CD4-positive, alpha-beta memory T cell (primary cell): ENCODE measurements at places on chromosomes 12 and 14.

DNA sequence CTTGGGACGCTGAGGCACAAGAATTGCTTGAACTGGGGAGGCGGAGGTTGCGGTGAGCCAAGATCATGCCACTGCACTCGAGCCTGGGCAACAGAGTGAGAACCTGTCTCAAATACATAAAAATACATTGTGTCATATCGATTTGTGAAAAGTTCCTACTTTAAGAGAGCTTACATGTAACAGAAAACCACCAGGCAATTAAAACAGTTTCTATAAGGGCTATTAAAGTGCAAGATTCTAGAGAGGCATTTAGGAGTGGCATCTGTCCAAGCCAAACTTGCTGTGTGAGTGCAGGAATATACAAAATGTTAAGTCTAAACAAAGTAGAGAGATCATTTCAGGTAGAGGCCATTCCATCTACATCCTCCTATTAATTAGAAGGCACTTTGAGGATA lies 1.7 kb upstream of the NEK9 start:
- DNase-seq: no peak

GRCh38 chr14:72550513-72550912 lies 343.4 kb downstream of the DPF3 start:
- DNase-seq: no peak

- DNase-seq: no peak
These were observed 42.1 kb upstream of the TESC start for GRCh38 chr12:117141097-117141898.

GRCh38 chr12:62259631-62259992 lies 592 bp upstream of the USP15 start:
- no peak for DNase-seq

GRCh38 chr12:38880288-38880687 lies 25.1 kb downstream of the CPNE8 start:
- DNase-seq: no peak

- no peak for DNase-seq
These were observed 43.1 kb downstream of the CEP83 start for GRCh38 chr12:94416613-94417012.

- DNase-seq: no peak
These were observed 9.8 kb downstream of the GARIN2 start for GRCh38 chr14:67199016-67199415.

DNA sequence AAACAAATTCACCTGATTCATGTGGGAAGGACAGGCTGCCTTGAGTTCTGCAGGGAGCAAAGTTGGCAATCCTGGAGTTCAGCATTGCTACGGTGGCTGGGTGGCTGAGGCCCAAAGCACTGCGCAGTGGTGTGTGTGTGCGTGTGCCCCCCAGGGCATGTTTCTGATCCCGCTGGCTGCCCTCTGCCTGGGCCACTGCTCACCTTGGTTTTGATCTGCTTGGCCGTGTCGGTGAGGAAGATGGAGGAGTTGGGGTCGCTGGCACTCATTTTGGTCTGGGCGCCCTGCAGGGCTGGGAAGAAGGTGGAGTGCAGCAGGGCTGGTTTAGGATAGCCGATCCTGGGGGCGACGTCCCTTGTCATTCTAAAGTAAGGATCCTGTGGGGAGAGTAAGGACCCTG lies 19.1 kb downstream of the SLC25A47 start:
- no peak for DNase-seq

GRCh38 chr12:113469224-113469948 lies 2.3 kb downstream of the LHX5 start:
- DNase-seq: no peak

DNA sequence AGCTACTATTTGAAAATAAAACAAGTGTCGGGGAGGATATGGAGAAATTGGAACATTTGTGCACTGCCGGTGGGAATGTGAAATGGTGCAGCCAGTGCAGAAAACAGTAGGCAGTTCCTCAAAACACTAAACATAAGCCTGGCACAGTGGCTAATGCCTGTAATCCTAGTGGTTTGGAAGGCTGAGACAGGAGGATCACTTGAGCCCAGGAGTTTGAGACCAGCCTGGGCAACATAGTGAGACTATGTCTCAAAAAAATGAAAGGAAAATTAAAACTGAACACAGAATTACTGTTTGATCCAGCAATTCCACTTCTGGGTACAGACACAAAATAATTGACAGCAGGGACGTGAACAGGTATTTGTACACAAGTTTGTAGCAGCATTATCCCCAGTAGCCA lies 12.6 kb downstream of the SIVA1 start:
- DNase-seq: no peak

DNA sequence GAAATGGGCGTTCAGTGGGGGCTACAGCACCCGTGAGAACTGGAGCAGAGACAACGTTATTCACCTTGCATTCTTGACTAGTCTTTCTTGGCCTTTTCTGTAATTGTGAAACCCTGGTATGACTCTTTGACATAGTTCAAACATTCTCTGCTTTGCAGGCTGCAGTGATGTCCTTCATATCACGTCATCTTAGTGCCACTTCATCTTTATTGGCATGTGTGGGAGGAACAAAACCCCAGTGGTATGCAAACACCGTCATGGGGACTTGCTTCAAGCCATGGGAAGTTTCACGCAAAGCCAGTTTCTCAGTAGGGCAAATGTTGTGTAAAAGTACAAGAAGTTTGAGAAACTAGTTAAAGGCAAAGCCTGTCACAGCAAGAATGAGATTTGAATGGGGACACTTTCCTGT lies 20.2 kb upstream of the DUSP16 start:
- DNase-seq: no peak

DNA sequence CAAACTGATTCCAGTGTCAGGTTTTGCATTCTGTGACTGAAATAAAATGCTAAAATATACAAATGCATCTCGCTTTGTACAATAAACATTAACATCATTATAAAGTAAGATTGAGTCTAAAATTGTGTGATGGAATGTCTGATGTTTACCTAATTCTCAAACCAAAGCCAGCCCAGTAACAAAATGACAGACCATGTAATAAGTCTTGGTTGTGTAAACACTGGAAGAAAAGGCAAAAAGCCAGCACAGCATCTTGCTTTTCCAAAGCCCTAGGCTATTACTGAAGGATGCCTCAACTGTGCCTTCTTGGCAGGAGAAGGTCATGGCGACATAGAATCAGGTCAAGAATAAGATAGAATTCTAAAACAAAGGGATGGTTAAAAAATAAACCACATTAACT lies 169.6 kb downstream of the EGLN3 start:
- no peak for DNase-seq

GRCh38 chr14:96072076-96072475 lies 32.9 kb downstream of the C14orf132 start:
- no peak for DNase-seq

DNA sequence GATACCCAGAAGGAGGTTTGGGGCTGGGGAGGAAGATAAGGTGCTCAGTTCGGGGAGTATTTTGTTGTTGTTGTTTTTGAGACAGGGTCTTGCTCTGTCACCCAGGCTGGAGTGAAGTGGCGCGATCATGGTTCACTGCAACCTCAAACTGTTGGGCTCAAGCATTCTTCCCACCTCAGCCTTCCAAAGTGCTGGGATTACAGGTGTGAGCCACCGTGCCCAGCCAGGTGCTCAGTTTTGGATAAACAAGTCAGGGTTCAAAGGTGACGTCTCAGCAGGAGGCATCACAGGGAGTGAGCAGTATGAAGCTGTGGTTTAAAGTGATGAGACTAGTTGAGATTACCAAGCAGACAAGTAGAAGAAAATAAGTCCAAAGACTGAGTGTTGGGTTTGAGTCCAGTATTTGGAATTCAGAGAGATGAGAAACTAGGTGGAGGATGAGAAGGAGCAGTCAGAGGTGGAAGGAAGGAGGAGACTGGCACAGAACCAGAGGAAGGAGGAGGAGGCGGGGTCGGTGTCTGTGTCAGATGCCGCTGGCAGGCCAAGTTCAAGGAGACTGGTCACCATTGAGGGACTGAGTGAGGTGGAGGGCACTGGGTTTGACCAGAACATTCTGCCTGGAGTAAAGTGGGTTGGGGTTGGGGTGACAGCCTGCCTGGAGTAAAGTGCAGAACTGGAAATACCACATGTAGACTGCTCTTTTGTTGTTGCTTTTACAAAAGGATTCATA lies 16.1 kb downstream of the SLC35E3 start:
- DNase-seq: no peak

DNA sequence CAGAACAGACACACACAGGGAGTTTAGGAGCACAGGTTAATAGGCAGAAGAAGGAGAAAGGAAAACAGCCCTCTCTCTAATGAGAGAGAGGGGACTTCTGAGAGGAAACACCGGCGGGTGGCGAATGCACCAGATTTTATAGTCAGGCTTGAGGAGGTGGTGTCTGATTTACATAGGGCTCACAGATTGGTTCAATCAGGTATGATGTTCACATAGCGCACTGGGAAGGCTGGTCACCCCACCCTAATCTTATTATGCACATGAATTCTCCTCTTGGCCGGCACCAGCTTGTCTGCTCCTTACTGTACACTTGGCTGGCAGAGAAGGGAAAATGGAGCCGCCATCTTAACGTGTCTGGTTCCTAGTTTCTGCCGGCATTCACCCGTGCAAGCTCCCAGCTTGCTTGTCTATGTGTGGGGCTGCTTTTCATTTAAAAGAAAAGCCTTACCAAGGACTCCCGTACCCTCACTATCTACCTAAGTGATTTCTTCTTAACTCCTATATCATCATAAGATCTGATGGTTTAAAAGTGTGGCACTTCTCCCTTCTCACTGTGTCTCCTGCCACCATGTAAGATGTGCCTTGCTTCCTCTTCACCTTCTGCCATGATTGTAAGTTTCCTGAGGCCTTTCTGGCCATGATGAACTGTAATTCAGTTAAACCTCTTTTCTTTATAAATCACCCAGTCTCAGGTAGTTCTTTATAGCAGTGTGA lies 15.1 kb downstream of the BCAT1 start:
- no peak for DNase-seq

GRCh38 chr12:119399301-119399700 lies 64.8 kb downstream of the CCDC60 start:
- DNase-seq: no peak

GRCh38 chr12:49980501-49981349 lies 8.0 kb downstream of the AQP6 start:
- no peak for DNase-seq

- no peak for DNase-seq
These were observed 96.5 kb downstream of the PPP1R12A start for GRCh38 chr12:79838359-79838758.

- DNase-seq: no peak
These were observed 27.7 kb downstream of the WBP11 start for GRCh38 chr12:14775636-14775980.

DNA sequence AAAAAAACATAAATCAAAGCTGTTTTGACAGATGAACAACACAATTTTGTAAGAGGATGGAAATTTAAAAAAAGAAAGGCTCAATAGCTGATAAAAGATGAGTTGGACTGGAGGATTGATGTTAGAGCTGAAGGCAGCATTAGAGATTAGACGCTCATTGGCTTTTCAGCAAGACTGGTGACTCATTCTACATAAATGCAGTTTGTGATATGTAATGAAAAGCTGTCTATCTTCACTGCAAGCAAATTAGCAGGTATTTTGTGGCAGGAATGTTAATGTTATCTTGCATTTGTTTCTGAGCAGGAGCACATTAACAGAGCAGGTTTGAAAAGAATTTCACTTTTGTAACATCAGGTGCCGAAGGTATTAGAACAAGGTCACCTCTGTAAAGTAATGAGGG lies 442.7 kb upstream of the NOVA1 start:
- no peak for DNase-seq

GRCh38 chr12:85865890-85866289 lies 8.2 kb upstream of the NTS start:
- DNase-seq: no peak

DNA sequence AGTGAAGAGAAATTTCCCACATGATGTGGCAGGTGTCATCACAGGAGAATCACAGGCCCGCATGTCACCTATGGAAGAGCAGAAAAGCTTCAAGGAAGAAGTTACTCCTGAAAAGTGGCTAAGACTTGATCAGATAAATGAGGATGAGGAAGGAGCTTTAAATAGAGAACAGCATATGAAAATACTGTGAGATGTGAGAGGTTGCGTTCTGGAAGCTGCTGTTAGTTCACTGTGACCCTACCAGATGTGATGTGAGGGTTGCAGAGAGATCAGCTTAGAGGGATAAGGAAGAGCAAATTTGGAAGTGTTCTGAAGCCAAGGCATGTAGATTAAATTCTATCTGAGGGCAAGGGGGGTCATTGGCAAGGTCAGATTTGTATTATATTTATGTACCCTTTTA lies 17.1 kb downstream of the ERP27 start:
- DNase-seq: no peak

- no peak for DNase-seq
These were observed 17.7 kb upstream of the CCDC91 start for GRCh38 chr12:28172434-28173030.

- no peak for DNase-seq
These were observed 28.6 kb downstream of the GNS start for GRCh38 chr12:64730588-64730969.

DNA sequence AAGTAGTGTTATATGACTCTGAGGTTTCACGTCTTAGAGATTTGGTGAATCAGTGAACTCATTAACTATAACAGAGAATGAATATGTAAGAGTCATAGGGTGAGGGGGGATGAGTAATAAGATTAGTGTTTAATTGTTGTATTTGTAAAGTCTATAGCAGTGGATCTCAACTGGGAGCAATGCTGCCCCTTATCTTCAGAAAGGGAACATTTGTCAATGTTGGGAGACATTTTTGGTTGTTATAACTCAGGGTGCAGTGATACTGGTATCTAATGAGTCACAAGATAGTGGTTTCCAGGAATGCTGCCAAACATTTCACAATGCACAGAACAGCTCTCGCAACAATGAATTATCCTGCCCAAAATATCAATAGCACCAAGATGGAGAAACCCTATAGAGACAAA lies 1193.7 kb downstream of the GALC start:
- DNase-seq: no peak

DNA sequence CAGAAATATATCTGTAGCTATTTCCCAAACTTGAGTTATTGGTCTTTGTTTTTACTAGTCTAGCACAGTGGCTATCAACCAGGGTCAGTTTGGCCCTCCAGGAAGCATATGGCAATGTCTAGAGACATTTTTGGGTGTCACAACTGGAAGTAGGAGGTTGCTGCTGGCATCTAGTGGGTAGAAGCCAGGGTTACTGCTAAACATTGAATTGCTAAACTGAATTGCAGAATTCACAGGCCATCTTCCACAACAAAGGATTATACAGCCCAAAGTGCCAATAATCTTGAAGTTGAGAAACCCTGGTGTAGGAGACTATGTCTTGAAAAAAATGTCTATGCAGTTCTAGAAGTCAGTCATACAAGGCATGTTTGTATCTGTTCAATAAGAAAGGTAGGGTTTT lies 27.7 kb downstream of the ARHGAP5 start:
- no peak for DNase-seq

- DNase-seq: no peak
These were observed 19.0 kb downstream of the CORO1C start for GRCh38 chr12:108712165-108712924.

GRCh38 chr12:42163913-42164312 lies 19.2 kb upstream of the GXYLT1 start:
- DNase-seq: no peak
